ENCODE measurements at places on chromosomes 5 and 9. TPM values are rescaled to one million over a fixed set of nuclear protein-coding genes. Genes with fewer than 3 reads are reported as not detected.

The ACO1 gene
- total RNA-seq = 63.0 TPM

DNA sequence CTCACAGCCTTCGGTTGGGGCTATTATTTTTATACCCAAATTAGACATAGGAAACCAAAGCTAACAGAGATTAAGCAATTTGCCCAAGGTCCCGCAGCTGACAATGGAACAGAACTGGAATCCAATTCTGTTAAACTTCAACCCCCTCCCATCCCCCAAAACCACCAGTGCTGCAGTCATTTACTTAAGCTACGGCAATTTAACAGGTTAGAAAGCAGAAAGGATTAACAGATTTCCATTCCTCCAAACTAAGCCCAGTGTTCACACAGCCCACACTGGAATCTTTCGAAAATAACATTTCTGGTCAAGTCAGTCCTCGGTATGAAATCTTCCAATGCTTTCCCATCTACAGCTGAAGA is 1023.1 kb upstream of the DMAC1 start:
- no peak for DNase-seq

DNA sequence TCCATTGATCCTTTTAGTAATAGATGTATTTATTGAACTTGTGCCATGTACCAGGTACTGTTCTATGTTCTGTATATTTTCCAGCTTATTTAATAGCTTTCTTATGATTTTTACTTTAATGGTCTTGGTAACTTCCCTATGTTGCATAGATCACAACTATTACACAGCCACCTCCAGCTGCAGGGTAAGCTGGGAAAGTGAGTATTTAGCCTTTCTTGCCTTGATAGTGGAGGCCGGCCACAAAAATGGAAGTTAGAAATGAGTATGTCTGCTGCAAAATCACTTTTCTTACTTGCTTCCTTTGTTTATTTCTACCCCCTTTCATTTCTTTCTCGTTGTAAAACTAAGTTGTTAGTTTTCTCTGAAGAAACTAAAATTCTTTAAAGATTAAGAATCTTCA is 43.1 kb upstream of the ANKDD1B start:
- no peak for DNase-seq

DNA sequence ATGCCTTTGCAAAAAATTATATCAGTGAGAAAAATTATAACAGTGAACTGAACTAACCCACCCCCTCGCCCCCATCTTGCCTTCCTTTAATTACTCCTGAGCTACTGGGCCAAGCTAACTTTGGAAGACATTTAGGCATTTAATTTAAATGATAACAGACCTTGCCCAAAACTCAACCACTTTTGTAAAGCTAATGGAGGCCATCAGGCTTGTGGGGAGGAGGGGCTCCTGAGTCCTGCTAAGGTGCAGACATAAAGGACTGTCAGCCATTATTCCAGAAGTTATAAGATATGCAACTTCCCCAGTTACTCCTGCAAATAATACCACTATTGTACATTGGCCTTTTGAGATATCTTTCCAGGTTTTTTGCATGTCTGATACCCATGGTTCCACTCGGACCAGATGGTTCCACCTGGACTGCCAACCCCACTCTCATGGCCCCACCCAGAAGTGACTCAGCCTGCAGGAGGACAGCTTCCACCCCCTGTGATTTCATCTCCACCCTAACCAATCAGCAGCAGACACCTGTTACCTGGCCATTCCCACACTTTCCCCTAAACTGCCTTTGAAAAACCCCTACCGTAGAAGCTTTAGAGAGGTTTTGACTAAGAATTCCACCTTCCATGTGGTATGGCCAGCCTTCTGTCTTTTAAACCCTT is 805.4 kb upstream of the CDH6 start:
- no peak for DNase-seq

DNA sequence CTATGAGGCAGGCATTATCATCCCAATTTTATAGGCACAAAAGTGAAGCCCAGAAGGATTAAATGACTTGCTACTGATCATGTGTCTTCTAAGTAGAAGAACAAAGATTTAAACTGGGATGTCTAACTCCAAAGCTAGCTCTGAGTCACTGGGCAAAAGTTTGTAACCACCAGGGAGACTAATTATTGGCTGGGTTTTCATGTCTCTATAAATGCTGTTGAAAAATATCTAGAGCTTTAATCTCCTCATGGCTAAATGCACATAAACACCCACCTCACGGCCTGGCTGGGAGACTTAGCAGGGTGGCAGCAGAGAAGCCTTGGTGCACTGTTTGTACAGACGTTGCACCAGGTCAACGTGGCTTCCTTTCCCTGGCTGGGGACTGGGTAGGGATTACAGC is 144.6 kb downstream of the MELK start:
- no peak for DNase-seq

GRCh38 chr5:138743484-138743883 is 9.7 kb upstream of the CTNNA1 start:
- no peak for DNase-seq

DNA sequence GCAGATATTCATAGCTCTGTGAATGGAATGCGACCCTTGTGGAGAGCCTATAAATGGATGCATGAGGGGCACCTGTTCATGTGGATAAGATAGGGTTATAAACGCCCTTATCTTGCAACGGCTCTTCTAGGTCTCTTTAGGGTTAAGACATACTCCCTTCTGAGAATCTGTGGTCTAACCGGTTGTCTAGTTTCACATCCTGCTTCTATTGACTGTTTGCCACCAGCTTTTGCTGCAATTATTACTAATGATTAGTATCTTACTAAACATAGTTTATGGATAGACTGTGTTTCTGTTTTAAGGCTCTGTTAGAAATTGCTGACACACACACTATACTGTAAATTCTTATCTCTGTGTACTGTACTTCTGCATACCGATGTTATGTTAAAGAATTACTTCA is 198.9 kb upstream of the CYLC2 start:
- no peak for DNase-seq

DNA sequence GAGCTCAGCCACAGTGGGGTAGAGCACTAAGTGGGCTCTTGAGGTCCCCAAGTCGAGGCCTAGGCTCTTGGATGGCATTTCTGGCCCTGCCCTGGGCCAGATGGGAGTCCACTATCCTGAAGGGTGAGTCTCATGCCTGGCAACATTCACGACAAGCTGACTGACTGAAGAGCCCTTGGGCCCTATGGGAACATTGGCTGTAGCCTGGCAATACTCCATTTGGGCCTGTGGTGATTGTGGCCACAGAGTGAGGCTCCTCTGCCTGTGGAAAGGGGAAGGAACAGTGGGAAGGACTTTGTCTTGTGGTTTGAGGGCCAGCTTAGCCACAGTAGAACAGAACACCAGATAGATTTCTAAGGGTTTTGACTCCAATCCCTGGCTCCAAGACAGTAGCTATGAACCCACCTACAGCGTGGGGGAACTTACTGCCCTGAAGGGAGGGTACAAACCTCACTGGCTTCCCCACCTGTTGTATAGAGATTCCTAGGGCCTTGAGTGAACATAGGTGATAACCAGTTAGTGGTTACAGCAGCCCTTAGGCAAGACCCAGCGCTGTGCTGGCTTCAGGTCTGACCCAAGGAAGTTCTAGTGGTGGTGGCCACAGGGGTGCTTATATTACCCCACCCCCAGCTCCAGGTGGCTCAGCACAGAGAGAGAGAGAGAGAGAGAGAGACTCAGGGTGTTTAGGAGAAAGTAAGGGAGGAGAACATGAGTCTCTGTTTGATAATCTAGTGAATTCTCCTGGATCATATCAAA is 72.4 kb downstream of the KIAA0825 start:
- no peak for DNase-seq

- DNase-seq = peak; percentile 43
These were observed 9.2 kb upstream of the PHYKPL start for GRCh38 chr5:178241688-178242231.

DNA sequence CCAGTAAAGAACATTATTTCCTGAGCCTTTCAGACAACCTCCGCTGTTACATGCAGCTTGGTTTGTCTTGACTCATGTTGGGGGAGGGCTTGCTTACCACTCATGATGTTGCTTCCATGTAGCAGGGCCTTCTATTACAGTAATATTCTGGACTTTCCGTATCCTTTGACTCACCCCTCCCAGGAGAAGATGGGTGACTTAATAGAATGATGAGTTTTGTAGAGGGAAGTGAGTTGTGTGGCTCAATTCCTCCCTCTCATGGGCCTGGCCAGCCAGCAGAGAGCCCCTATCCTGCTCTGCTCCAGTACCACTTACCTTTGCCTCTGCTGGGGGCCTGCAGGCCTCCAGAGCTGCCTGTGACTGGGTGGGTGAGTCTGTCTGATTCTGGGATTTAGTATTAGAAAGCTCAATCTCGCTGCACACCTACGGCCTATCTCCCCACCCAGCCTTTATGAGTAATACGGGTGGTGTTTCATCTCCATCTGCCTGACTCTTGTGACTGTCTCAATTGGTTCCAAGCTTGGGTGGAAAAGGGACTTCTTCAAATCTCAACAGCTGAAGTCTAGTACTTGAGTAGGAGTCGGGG is 52.6 kb upstream of the KLF9 start:
- no peak for DNase-seq

DNA sequence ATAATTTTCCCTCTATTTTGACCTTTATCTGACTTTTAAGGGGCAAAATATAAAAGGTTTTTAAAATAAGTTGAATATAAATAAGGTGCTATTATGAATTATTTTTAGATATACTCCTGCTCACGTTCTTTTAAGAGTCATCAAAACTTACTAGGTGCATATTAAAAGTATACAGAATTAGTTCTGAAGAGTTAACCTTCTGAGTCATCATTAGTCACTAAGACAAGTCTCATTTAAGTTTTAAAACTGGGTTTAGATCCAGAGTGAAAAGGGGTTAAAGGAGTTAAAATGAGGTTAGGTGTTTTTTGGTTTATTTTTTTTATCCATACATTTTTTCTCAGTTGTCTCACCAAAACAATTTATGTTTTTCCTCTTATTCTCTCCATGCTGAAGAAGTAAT is 41.7 kb downstream of the SMIM15 start:
- no peak for DNase-seq

DNA sequence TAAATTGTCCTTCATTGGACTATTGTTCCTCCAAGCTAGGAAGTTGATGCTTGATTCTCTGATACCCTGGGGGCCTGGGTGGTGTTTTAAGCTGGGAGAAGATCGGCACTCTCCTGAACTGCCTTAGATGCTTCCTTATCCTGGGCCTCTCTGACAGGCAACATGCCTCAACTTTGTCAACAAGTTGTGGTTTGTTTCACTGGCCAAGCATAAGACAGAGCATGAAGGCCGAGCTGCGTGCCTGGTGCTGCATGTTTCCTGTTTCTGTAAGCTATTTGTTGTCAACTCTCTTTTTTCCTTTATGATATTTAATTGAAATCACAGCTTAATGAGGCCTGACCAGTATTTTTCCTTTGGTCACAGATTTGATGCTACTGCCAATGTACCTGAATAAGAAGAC is 187.6 kb upstream of the TNC start:
- DNase-seq = no peak

DNA sequence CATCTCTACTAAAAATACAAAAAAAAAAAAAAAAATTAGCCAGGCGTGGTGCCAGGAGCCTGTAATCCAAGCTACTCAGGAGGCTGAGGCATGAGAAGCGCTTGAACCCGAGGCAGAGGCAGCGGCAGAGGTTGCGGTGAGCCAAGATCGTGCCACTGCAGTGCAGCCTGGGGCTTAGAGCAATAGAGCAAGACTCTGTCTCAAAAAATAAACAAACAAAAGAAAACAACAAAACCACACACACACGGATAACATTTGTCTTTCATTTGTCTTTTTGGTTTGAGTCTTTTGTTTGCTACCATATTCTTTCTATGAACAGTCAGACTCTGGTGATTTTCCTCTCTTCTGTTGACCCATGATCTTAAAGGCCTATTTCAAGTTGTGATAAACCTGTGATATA is 1168.3 kb upstream of the WWC1 start:
- DNase-seq = no peak

DNA sequence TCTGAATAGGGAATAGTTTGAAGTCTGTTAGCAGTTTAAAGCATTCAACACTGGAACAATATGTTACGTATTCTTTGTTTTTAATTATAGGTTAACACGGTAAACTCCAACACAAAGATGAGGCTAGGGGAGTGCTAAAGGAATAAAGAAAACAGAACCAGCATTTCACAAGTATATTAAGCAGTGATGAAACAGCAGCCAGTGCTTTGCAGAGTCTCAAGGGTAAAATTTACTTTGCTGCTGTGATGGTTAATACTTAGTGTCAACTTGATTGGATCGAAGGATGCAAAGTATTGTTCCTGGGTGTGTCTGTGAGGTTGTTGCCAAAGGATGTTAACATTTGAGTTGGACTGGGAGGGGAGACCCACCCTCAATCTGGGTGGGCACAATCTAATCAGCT is 30.0 kb upstream of the GSN start:
- no peak for DNase-seq

DNA sequence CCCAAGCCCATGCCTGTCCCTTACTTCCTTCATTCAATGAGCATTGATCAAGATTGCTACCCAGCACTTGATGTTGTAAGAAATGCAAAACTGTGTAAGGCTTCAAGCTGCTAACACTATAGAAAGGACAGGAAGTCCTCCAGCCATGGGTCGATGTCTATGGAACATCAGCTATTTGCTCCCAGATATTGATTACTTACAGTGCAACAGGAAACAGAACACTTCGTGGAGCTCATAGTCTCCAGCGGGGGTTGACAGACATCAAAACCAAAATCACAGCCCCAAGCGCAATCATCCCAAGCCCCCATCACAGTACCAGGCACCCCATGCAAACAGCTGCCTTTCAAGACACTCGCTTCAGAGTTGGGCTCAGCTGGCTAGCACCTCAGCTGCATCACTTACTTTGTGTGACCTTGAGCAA is 26.8 kb upstream of the DUSP1 start:
- no peak for DNase-seq

DNA sequence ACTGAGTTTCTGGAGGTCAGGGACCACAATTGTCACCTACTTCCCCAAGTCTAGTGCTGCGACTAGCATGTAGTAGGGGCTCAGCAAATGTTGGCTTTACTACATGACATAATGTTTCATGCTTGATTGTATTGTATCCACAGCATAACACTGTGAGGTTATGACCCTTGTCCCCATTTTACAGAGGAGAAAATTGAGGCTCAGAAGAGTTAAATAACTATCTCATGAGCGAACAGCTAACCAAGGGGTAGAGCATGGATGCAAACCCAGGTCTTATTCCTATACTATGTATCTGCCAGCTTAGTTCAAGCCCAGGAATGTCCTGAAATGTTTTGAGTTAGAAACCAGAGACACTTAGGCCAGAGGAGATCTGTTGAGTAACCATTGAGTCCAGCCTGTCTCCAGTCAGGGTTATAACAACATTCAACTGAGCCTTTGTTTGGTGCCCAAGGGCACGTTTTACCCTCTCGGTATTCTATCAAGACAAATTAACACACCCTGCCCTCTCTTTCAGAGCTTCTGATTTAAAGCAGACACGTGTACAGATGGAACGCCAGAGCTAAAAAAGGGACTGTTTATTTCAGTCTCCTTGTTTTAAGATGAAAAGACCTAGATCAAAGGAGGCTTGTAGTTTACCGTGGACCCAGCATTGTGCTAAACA is 16.5 kb downstream of the ANGPTL2 start:
- DNase-seq = no peak

DNA sequence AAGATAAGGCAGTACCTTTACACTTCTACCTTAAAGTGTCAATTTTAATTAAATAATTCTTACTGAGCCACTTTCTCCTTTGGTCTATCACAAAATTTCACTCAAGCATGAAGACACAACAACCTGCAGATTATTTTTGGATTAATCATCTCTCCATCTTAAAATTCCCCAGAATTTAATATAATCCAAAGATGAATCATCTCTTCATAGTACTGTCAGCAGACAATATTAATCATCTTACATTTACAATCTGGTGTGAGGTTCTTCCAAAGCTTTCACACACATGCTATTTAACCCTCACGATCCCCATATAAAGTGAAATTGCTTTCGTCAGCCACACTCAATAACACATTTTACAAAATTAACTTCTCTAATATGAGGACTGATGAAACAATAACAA is 43.0 kb downstream of the LHFPL2 start:
- no peak for DNase-seq
